ENCODE measurements at places on chromosomes 3 and 15.

- DNase-seq: no peak
Observed at GRCh38 chr3:73832426-73832825, 207.7 kb upstream of the PDZRN3 start.

DNA sequence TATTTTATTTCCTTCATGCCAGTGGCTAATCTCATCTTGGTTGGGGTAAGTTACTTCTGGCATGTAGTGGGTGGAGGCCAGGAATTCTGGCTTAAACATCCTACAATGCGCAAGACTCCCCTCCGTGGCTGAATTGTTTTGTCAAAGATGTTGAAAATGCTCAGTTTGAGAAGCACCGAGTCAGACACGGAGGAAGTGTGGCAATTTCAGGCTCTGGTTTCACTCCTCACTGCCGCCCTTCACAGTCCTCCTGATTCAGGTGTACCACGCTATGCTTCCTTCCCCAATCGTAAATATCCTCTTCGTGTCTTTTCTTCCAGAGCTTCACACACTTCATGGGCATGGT, 150.7 kb downstream of the OPA1 start:
- DNase-seq: no peak

DNA sequence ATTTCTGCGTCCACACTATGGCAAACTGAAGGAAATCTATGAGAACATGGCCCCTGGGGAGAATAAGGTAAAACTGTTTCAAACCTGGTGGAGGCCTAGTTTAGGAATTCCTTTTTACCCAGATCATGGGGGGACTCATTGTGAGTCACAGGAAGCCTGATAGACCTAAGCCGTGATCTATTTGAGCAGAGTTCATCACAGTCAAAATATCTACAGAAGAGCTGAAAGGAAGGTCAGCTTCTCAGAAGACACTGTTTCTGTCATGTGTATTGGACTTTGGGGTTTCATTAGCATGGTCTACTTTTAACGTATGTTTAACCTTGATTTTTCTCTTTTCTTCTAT, 1.3 kb downstream of the PSMD2 start:
- no peak for DNase-seq

- no peak for DNase-seq
Observed at GRCh38 chr15:51830276-51830806, 888 bp downstream of the TMOD3 start.

DNA sequence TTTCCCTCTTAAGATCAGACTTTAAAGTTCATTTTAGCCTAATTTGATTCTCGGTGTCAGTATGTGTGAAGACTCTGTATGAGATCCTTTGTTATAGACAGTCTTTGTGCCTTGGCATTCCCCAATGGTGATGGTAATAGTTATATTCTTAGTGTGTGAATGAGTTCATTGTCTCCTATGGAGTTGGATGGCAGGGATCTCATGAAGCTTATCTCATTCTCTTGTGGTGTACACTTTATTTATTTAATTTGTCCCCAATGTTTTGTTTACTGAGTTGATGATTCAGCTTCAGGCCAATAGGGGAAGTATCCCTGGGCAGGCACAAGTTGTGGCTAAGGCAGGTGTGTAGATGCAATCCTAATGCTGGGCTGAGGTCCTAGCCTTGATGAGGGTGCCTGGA, 222.0 kb upstream of the DPPA4 start:
- no peak for DNase-seq

Data from activated naive CD4-positive, alpha-beta T cell (primary cell).